ENCODE measurements at places on chromosomes 5 and 9. TPM values are rescaled to one million over a fixed set of nuclear protein-coding genes. Genes with fewer than 3 reads are reported as not detected.
A peak's percentile ranks its signal among the peaks of the same experiment; 100 is the strongest.

- H3K27me3 ChIP-seq: no peaks in the 10 kb centered on the region
- DNase-seq: no peak
- no peak overlapping the region for H3K4me3 ChIP-seq
- H3K4me1 ChIP-seq: no peaks in the 10 kb centered on the region
- no peaks in the 10 kb centered on the region for H3K36me3 ChIP-seq
These were observed 443.9 kb downstream of the TLE1 start for GRCh38 chr9:81245254-81245956.

DNA sequence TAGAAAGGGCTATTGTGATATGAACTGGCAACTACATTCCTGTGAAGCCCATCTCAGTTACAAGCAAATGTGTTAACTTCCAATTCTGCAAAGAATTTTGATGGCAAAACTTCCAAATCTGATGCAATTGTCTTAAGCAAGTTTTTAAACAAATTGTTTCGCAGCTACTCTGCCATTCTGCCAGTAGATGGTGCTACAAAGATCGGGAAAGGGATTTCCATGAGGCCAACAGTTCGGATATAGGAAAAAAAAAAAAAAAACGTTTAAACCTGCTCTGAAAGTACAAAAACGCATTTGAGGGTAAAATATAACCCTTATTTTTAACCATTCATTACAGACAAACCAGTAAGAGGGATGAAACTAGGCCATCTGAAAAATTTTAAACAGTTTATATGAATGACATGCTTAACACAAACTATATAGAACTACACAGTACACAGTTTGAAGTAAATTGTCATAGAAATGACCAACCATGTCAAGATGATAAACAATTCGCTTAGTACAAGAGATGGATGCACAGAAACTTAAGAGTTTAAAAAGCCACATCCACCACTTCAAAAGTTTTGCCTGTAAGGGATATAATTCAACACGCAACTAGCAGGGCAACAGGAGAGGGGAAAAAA lies 2.2 kb downstream of the HNRNPA0 start:
- peak overlapping the region; percentile 68 for H3K4me3 ChIP-seq
- peak; percentile 87 for DNase-seq
- H3K4me1 ChIP-seq: peaks cover 49% of the 10 kb centered on the region
- no peaks in the 10 kb centered on the region for H3K36me3 ChIP-seq
- no peaks in the 10 kb centered on the region for H3K27me3 ChIP-seq
- peak overlapping the region; percentile 98 for H3K27ac ChIP-seq

DNA sequence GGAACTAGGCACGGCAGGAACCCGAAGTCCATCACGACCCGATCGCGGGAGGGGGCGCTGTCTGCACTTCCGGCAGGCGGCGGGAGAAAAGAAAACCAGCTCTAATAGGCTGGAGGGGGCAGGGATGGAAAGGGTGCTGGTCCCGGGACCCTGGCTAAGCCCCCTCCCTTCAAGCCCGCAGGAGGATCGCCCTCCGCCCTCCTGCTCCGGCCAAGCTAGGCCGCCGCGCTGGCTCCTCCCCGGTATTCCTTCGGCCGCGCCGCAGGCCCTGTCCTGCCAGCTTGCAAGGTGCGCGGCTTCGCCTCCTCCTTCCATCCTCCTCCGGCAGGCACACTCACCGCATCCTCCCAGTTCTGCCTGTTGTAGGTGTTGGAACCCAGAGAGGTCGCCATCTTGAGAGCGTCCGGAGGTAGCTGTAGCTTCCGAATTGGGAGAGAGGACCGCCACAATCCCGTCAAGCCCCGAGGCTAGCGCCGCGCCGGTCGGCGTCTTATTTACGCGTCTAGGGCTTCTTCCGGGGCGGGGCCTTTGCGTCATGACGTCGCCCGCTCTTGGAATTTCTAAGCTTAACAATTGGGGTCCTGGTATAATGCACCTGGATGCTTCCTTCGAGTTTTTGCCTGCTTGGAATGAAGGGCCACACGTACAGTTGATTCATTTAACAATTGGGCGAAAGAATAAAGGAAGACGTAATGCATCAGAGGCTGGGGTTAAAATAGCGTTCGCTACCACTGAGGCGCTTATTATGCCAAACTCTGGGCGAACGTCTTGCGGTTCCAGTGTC lies at the start of gene RBM22:
Gene RBM22 (minus strand): TSS at position 469 of the 784 bp plus-strand sequence. CDS start 77 bp downstream, at position 392.
- H3K27me3 ChIP-seq: no peaks in the 10 kb centered on the region
- peak within 1 kb of the TSS; percentile 96 for H3K27ac ChIP-seq
- peaks cover 24% of the 10 kb centered on the region for H3K4me1 ChIP-seq
- H3K4me3 ChIP-seq: peak within 1 kb of the TSS; percentile 100

Gene MYOT
- total RNA-seq: 7.2 TPM

DNA sequence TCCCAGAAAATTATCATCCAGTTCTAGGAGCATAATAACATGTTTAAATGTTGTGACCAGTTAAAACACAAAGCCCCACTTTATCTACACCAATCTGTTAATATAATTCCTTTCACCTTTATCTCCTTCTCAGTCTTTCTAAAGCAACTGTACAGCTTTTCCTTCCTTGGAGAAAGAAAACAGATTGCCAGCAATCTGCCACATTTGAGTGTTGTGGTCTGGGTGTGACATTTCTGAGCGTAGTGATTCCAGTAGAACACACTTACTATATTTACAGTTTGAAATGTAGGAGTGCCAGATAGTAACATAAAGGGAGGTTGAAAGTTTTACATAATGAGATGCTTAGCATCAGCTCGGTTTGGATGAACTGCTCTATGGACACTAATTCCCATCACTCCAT lies 76.1 kb downstream of the KCNN2 start:
- H3K4me3 ChIP-seq: no peak overlapping the region
- H3K27ac ChIP-seq: no peak overlapping the region
- no peak for DNase-seq
- no peaks in the 10 kb centered on the region for H3K27me3 ChIP-seq

Gene PCDHGC4
- 6.8 TPM for total RNA-seq

Gene SEMA5A
- total RNA-seq: 10.3 TPM

Gene ARHGEF37
- total RNA-seq: 25.7 TPM

- no peaks in the 10 kb centered on the region for H3K36me3 ChIP-seq
- no peaks in the 10 kb centered on the region for H3K27me3 ChIP-seq
- no peak overlapping the region for H3K4me3 ChIP-seq
- DNase-seq: no peak
These were observed 23.1 kb upstream of the SH3PXD2B start for GRCh38 chr5:172477466-172477865.

Data from stomach (tissue), 19 donors.